ENCODE measurements at places on chromosomes 3 and 15. TPM values are rescaled to one million over a fixed set of nuclear protein-coding genes. Genes with fewer than 3 reads are reported as not detected.

- no peak for DNase-seq
- H3K27ac ChIP-seq, result no peak overlapping the region
- H3K36me3 ChIP-seq, result no peaks in the 10 kb centered on the region
- H3K27me3 ChIP-seq, result peaks cover 36% of the 10 kb centered on the region
- H3K4me3 ChIP-seq, result no peak overlapping the region
- no peaks in the 10 kb centered on the region for H3K4me1 ChIP-seq
Measured at GRCh38 chr3:130772129-130772528, 25.5 kb upstream of the PIK3R4 start.

The CHST13 gene
- total RNA-seq, result not detected

- peaks cover 4% of the 10 kb centered on the region for H3K27me3 ChIP-seq
- DNase-seq, result no peak
- no peaks in the 10 kb centered on the region for H3K36me3 ChIP-seq
- H3K27ac ChIP-seq, result peak overlapping the region; percentile 93
Measured at GRCh38 chr15:65303687-65304380, 643 bp upstream of the RNU5B-1 start.

DNA sequence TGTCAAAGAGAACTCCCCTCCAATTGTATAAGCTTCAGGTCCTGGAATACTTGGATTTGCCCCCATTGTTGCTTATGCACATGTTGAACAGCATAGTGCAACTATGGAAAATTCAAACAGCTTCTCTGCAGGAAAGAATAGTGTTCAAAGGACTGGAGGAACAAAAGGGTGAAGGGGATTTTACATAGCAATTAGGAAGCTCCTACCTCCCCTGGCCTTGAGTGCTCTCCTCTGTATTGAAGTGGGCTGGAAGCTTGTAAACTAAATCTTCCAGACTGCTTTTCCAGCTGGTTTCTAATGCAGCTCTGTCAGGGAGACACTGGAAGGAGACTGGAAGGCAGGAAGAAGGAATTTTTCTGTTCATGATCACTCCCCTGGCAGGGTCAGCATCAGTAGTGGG lies 7.2 kb upstream of the ELP6 start:
- H3K4me3 ChIP-seq, result no peak overlapping the region
- H3K27me3 ChIP-seq, result peaks cover 2% of the 10 kb centered on the region
- H3K36me3 ChIP-seq, result no peaks in the 10 kb centered on the region
- DNase-seq, result no peak
- no peak overlapping the region for H3K27ac ChIP-seq

DNA sequence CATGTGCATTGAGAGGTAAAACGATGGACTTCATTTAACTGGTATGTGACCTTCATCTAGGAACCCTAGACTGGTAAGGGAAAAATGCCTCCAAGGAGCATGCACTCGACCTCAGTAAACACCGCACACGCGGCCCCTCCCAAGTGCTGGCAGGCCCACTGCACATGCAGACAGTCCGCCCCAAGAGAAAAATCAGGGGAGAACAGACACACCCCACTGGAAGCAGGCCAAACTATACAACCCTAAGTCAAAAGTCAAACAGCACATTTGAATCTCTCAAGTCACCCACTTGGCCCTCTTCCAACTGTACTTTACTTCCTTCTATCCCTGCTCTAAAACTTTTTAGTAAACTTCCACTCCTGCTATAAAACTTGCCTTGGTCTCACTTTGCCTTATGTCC lies 250.1 kb upstream of the HES1 start:
- no peak for DNase-seq
- no peak overlapping the region for H3K4me3 ChIP-seq
- H3K4me1 ChIP-seq, result no peaks in the 10 kb centered on the region
- H3K27me3 ChIP-seq, result no peaks in the 10 kb centered on the region
- no peaks in the 10 kb centered on the region for H3K36me3 ChIP-seq
